ENCODE measurements at places on chromosomes 6 and 20.

DNA sequence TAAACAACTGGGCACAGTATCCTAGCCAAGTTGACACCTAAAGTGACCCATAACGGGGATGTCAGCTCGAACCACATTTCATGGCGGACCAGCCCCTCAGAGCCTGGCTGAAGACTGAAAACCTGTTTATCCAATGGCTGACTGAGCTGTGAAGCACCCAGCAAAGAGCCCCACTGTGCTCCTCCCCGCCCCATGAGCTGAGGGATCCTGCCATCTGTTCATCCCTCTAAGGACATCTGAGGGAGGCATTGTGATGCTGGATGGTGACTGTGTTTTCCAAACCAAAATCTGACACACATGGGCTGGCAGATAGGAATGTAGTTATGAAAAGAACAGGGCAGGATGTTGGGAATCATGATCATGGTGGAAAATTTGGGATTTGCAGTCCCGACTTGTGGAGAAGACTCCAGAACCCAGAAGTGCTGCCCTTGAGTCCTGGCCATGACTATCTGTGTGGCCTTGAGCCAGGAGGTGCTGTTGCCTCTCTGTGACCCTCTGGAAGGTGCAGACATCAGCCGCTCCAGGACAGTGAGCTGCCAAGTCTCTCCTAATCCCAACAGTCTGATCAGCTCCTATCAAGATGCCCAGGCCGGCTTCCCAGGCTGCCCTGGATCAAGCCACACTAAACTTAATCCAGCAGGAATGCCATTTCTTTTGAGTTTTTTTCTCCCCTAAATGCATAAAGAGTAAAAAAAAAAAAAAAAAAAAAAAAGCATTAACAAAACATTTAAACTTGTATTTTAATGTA, 5.7 kb downstream of the EDN3 start:
- no peak for DNase-seq

- DNase-seq, result no peak
Observed at GRCh38 chr6:47690214-47690613, 8.2 kb upstream of the ADGRF4 start.

DNA sequence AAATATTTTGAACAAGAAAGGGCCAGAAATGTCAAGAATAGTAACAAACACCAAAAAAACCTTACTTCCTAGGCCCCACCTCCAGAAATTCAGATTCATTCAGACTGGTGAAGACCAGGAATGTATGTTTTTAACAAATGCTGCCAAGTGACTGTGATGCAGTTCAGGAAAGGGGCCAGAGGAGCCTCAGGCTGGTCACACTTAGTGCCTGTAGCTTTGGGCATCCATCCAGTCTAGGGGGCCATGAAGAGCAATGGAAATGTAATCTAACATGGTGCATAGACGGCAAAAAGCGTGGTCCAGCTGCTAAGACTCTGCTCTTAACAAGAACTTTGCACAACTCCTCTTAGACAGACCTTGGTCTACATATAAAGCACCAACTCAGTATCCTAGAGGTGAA, 7.1 kb downstream of the GJA1 start:
- no peak for DNase-seq

- DNase-seq, result no peak
Observed at GRCh38 chr6:57135885-57136284, 36.2 kb upstream of the BAG2 start.

- no peak for DNase-seq
Observed at GRCh38 chr20:10721137-10721896, 47.5 kb upstream of the JAG1 start.

- peak; percentile 38 for DNase-seq
Observed at GRCh38 chr20:760751-761417, 7.4 kb downstream of the SLC52A3 start.

DNA sequence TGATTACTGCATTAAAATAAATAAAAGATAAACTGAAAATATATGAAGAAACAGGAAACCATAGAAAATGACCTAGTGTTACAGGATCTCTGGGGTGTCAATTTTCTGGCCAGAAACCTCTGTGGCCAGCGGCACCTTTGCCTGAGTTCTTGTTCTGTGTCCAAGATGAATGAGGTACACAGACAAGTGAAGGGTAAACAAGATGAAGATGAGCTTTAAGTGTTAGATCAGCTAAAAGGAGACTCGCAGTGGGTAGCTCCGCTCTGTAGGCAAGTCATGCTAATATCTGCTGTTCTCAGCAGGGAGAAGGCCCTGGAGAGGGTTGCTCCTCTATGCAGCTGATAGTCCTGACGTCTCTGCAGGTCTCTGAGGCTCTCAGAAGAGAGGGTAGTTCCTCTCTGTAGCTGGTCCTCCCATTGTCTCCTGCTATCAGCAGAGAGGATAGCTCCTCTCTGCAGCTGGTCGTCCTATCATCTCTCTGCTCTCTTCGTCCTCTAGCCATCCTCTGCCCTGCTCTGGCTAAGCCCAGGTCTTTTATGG, 35.9 kb upstream of the TBC1D22B start:
- DNase-seq, result no peak

DNA sequence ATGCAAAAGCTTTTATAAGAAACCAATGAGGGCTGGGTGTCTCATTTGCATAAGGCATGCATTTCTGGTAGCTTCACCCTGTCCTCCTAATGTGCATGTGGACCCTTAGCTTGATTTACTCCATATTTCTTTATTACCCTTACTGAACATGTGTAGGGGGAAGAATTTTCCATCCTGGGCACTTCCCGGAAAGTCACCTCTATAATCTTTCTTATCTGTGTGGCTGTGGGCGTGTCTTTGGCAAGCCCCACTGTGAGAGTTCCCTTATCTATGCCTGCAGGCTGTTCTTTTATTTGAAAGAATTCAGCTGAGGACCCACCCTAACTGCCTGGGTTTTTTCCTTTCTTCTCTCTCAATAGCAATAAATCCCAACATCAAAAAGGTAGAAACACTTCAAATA, 627.8 kb downstream of the DOK5 start:
- DNase-seq, result no peak

GRCh38 chr20:44725837-44726236, 10.7 kb downstream of the CCN5 start:
- DNase-seq, result no peak

- DNase-seq, result no peak
Observed at GRCh38 chr20:9203081-9203447, 134.2 kb downstream of the PLCB4 start.

DNA sequence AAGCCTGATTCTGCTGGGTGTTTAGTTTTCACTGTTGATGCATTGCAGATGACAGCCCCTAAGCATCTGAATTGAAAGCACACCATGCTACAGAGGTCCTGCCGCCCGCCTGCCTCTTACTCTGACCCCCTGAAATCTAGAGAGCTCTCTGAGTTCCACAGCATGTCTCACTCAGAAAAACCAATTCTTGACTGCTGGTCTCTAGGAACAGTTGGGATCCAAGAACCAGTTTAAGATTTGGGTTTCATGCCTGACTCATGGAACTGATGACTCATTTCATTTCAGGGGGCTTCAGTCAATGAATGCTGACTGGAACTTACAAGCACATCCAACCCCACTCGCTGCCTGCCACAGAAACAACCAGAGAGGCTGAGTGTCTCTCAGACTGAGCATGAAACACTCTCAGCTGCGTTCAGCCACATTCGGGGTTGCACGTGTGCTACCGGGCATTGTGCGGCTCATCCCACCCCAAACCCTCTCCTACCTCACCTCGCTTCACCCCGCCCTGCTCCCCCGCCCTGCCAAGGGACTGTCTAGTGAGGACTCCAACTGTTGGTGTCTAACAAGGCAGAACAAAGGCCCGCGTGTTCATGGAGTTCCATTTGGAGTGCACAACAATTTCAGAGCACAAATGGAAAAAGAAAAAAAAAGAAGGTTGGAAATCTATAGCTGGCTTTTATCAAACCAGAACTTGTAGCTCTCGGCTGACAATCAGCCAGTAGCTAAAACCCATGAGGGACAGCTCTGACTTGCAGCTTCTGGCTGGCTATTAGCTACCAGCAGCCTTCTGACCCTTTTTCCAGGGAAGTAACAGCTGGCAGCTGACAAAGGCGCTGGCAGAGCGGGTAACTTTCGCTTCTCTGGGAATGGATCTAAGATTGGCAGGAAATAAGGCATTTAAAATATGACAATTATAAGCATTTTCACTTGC, 20.0 kb upstream of the TRAF3IP2 start:
- DNase-seq, result no peak

DNA sequence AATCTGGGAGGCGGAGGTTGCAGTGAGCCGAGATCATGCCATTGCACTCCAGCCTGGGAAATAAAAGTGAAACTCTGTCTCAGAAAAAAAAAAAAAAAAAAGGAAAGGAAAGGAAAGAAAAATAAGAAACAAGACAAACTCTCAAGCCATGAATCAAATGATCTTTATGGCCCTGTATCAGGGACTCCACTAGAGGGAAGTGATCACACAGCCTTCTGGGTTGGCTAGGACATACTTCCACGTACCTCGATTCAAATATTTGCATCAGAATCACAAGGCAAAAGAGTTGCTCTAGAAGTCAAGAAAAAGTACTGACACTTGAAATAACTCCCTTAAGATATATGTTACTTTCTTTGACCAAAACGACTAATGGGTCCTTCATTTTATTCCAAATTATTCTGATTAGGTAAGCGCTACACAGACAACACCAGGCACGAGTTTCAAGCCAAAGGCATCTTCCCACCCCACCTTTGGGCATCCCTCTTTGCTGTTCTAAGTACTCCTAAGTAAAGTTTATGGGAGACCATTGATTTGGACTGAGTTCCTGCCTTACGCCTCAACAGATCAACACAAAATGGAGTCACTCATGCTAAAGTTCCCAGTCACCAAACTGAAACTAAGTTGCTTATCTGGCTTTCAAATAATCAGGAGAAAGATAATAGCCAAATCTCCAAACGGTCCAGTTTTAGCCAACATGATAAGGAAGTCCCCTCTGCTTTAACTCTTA, 77.5 kb upstream of the NT5E start:
- no peak for DNase-seq

GRCh38 chr6:116047173-116047933, 13.3 kb downstream of the FRK start:
- no peak for DNase-seq

GRCh38 chr20:15163632-15164031, 826.2 kb upstream of the FLRT3 start:
- no peak for DNase-seq

DNA sequence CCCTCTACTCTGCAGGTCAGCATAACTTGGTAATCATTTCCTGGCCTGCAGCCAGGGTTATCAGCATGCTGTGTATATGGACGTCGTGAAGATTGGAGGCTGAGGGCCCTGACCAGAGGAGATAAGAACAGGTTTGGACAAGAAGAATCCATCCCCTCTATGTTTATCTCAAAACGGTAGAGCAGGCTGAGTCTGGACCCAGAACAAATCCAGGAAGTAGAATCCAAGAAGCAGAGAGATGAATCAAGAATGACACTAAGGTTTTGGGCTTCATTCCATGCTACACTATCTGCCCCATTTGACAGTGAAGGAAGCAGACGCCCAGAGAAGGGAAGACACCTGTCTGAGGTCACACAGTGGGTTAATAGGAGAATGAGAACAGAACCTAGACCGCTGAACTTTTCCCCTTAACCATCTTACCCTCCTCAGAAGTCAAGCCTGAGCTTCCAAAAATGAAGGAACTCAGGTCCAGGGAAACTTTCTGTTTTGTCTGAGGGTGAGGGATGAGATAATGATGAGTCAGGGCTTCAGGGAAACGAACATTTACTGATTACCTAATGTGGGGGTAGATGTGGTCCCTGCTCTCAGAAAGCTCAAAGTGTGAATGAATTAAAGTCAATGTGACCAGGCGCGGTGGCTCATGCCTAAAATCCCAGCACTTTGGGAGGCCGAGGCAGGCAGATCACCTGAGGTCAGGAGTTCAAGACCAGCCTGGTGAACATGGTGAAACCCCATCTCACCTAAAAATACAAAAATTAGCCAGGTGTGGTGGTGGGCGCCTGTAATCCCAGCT, 9.4 kb upstream of the COMMD7 start:
- no peak for DNase-seq

- DNase-seq, result no peak
Observed at GRCh38 chr20:19743640-19743995, 14.4 kb upstream of the RIN2 start.

- no peak for DNase-seq
Observed at GRCh38 chr20:10332656-10333415, 101.2 kb downstream of the MKKS start.

DNA sequence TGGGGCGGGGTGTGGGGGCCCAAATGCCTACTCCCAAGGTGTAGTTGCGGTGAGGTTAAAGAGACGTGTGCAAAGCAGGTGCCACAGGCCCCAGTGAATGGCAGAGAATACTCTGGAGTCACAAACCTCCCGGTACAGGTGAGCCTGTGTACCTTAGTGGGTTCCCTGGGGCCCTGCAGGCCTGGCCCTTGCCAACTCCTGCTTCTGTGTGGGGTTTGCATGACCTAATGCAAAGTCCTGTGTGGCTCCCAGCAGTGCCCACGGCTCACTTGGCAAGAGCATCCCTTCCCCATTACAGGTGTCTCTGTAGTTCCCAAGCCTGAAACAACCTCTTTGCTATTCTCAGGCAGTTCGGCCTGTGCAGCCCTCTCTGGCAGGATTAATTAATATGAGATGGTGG, 17.5 kb downstream of the SPDEF start:
- no peak for DNase-seq

- no peak for DNase-seq
Observed at GRCh38 chr6:105459049-105459448, 56.2 kb upstream of the PREP start.

- DNase-seq, result no peak
Observed at GRCh38 chr6:128111096-128111495, 210.2 kb upstream of the THEMIS start.

DNA sequence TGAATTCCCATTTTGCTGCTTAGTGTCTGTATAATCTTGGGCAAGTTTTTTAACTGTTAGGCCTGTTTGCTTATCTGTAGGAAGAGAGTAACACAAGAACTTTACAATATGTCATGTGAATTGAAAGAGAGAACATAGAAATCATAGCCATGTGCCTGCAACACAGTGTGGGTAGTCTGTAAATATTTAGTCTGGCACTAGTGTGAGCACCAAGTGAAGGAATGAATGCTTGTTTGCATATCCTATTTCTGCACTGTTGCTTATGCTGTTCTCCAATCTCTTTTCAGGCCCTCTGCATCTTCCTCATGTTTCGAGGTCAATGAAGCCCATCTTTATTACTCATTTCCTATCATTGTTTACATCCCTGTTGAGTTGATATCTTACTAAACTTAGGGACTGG, 49.2 kb downstream of the CBFA2T2 start:
- no peak for DNase-seq

DNA sequence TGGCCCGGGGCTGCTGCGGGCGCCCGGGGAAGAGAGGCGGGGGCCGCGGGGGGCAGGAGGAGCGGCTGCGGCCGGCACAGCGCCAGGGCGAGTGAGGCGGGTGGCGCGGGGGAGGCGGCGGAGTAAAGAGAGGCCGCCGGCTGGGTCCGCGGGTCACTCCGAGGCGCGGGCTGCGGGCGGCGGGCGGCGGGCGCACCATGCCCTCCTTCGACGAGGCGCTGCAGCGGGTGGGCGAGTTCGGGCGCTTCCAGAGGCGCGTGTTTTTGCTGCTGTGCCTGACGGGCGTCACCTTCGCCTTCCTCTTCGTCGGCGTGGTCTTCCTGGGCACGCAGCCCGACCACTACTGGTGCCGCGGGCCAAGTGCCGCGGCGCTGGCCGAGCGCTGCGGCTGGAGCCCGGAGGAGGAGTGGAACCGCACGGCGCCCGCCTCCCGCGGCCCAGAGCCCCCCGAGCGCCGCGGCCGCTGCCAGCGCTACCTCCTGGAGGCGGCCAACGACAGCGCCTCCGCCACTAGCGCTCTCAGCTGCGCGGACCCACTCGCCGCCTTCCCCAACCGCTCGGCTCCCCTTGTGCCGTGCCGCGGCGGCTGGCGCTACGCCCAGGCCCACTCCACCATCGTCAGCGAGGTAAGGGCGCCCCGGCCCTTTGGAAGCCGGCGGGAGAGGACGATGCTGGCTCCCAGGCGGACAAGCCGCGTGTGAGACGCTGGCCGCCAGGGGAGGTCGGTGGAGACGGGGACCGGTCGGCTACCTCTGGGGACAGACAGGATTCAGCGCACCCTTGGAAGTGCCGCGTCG, at the start of gene SLC22A3:
Gene SLC22A3, plus strand, starts transcription at position 156 of the 797 bp plus-strand sequence. Its CDS starts 42 bp downstream, at position 198.
- DNase-seq, result peak; percentile 57
